ENCODE measurements at places on chromosomes 6 and 20.

DNA sequence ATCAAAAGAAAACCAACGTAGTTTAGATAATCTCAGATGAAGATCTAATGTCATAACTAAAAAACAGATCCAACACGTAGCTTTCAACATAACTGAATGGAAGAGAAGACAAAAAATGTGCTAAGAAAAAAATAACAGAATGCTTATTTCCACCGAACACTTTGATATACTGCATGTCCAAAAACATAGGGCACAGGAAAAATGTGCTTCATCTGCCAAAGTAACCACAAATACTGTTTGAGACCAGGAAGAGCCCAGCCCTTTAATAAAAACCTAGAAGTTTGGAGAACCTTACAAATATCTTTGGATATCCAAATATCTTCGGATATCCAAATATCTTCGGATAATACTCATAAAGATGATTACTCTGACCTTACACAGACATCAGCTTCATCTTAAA is 19.8 kb downstream of the LAMA4 start:
- DNase-seq: no peak

DNA sequence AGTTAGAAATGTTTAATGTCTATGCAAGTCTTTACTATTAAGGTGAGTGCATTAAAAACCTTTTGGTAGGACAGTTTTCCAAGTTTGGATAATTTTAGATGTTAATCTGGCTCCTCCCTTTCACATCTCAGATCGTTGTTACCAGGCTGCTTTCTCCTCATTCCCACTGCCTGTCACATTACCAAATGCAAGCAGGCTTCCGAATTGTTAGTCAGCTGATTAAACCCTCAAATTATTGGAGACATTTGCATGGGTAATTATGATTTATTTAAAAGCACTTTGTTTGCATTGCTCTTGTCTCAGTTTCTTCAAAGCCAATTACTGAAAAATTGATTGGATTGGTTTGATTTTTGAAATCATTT is 816.5 kb downstream of the KIF16B start:
- no peak for DNase-seq

DNA sequence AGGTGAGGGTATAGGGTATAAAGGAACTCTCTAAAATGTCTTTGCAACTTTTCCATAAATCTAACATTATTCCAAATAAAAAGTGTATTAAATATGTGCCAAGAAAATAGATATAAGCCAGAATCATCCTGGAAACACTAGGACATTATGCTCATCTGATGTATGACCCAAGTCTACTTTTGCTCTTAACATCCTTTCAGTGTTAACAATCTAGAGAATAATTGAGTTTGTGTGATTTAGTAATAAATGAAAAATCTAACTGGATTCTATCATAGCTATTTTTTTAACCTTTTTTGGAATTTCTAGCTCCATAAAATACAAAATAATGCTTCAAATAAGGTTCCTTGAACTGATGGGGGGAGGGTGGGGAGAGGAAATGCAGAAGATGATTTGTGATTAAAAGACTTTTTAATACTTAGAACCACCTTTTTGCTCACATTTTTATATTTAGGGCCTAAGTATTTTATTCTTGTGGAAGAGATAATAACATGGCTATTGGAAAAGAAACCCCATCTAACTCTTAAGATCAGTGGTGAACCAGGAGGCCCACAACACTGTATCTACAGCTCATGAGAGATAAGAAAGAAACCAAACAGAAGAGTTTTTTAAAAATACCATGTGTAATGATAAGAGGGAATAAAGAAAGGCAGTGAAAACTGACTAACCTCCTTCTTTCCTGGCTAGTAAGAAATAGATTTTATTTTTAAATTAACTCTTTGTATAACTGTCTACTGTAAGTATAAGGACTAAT is 68.5 kb downstream of the PDSS2 start:
- no peak for DNase-seq

DNA sequence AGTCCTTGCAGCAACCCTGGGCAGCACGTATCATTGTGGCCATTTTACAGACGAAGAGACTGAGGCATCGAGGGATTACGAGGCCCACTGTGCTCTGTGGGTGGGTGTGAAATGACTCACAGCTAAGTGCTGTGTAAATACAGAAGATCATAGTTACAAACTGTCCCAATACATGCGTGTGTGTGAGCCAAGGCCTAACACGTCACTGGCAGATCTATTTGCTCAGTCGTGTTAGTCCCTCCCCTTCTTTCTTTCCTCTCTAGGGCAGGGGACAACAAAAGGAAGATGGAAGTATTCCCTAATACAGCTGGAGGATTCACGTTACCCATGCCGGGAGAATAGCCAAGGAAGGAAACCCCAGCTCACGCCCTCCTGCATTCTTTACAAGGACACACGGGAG is 175.9 kb downstream of the CDC5L start:
- peak; percentile 30 for DNase-seq

GRCh38 chr20:54118220-54119001 is 48.0 kb upstream of the BCAS1 start:
- DNase-seq: no peak

All from activated CD4-positive, alpha-beta T cell treated with anti-CD3 and anti-CD28 coated beads, Interleukin-2, amount 50 U/mL, for 16 hours (primary cell).